ENCODE measurements at places on chromosomes 7 and 10.

GRCh38 chr7:24052572-24053260 is 231.3 kb upstream of the NPY start:
- DNase-seq = no peak

GRCh38 chr10:14008740-14009080 is 322.0 kb downstream of the FRMD4A start:
- no peak for DNase-seq

GRCh38 chr7:41747961-41748360 is 45.1 kb upstream of the INHBA start:
- no peak for DNase-seq

DNA sequence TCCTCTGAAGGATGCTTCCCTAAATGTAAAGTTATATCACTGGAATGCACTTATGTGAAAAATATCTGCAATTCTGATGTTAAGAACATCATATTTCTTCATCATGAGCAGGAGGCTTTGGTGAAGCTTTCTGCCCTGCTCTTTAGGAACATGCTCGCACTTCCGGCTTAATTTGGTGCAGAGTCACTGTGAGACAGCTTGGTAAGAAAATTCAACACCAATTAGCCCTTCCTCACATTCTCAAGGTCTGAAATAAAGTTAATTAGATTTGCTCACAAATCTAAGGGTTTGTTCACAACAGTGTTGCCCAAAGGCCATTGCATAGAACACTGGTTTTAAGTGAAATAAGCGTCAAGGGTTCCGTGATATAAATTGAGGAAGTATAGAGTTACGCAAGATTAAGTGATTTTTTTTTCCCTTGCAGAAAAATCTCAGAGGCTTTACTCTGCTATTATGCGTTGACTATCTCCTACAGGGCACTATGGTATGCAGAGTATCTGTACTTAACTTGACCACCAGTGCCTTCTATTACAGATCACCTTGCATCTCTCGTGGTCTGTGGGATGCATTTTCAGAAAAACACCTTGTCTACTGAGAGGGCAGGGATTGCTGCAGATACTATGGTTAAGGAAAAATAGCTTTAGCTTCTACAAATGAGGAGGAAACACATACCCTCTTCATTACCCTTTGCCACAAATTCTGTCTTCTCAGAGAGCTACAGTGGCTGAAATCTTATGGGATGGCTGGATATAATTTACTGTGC is 953.9 kb downstream of the TYW1 start:
- no peak for DNase-seq

DNA sequence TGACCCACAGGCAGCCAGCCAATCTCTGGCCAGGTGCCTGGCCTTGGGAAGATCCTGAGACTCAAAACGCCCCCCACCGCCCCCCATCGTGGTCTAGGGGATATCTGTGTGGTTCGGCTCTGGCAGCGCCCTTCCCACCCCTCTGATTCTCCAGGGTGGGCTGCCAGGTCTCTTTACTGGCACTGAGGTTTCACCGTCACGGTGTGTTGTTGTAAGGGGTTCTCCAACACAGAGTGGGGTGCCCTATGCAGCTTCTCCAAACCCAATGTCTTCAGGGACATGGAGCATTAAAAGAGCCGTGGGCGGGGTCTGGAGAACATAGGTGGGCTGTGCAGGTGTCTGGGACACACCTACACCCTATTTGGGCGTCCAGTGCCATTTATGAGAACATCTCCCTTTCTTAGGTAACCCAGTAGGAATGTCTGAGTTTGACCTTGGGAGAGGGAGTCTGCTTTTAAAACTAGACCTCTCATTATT is 1.5 kb downstream of the MAFK start:
- no peak for DNase-seq

DNA sequence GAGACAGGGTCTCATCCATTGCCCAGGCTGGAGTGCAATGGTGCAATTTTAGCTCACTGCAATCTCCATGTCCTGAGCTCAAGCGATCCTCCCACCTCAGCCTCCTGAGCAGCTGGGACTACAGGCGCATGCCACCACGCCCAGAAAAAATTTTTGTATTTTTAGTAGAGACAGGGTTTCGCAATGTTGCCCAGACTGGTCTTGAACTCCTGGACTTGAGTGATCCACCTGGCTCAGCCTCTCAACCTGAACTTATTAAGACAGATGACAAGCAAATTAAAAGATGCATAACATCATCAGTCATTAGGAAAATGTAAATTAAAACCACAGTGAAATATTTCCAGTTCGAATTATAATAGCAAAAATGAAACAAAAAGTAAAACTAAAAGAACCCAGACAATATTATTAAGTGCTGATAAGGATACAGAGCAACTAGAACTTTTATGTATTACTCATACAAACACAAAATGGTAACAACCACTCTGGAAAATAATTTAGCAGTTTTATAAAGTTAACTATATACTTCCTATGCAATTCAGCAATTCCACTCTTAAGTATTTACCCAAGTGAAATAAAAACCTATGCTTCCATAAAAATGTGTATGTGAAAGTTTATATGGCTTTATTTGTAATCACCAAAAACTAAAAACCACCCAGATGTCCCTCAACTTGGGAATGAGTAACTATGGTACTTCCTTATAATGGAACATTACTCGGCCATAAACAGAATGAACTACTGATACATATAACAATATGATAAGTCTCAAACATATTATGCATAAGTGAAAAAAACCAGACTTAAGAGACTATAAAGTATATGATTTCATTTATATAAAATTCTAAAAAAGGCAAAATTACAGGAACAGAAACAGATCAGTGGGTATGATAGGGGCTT is 15.3 kb downstream of the ZFAND4 start:
- no peak for DNase-seq

DNA sequence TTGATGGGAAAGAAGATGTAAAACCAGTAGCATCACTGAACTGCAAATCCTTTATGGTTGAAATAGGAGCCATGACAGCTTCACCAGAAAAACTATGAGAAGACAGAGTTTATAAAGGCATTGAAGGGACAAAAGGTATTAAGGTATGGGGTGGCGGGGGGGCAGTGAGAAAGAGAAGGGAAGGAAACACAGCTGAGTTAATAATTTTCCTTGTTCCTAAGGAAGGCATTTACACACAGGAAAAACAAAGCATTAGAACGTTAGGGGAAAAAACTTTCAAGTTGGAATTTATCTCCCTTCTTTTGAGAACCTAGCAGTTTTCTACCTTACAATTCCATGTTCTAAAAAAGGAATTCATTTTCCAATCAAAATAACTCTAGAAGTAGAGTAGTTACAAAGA is 4.4 kb downstream of the LARP4B start:
- no peak for DNase-seq

DNA sequence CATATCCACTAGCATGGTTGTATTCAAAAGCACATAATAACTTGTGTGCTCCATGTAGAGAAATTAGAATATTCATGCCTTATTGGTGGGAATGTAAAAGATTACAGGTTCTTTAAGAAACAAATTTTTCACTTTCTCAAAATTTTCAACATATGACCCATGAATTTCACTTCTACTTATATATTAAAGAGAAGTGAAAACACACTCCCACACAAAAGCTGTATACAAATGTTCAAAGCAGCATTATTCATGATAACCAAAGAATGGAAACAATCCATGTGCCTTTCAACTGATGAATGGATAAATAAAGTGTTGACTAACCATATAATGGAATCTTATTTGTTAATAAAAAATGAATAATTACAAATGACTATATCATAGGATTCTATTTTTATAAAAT is 694.5 kb upstream of the PCDH15 start:
- DNase-seq = no peak

DNA sequence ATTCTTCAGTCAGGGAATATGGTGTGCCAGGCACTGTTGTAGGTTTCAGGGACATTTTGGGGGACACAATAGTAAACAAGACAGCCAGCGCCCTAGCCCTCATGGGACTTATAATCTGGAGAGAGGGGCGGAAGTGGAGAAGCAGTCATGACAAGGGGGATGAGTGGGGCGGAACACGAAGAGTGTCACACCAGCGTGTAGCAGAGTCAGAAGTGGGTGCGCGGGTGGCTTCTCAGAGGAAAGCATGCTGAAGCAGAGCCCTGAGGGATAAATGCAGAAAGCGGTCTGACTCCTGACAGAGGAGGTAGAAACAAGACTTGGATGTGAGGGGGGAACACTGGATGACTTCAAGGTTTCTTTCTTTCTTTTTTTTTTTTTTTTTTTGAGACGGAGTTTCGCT is 160.3 kb upstream of the LYZL2 start:
- no peak for DNase-seq

DNA sequence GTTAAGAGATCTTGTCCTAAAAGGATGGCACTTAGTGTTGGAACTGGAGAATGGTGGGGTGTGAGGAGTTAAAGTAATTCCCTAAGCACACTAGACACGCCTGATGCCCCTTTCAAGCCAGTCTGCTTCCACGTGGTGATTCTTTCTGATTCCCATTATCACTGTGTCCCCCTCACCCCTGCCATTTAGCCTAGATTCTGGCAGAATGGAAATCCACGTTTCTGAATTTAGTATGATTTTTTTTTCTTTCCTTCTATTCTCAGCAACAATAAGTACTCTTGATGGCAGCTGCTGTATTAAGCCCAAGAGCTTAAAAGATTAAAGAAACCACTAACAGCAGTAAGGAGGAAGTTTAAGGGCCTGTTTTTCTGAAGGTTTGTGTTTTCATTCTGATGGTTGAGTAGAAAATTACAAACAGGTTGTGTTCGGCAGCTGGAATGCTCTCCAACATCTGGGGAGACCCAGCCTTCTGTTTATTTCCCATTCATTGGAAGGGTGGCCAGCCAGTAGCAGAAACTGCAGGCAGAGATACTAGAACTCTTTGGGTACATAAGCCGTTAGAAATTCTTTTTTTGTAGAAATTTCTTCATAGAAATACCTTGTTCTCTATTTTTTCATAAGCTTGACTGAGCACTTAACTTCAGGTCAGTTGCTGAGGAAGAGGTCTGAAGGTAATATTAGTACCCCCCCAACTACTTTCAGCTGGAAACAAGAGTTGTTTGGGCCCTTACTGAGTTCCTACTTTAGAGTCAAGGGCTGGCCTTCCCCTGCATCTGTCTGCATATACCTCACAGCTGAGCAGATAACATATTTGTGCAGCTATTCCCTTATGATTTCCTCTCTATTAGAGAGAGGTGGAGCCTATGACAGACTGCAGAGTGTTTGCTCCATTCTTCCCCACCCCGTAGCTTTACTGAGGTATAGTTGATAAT is 355.1 kb downstream of the AUTS2 start:
- DNase-seq = no peak

DNA sequence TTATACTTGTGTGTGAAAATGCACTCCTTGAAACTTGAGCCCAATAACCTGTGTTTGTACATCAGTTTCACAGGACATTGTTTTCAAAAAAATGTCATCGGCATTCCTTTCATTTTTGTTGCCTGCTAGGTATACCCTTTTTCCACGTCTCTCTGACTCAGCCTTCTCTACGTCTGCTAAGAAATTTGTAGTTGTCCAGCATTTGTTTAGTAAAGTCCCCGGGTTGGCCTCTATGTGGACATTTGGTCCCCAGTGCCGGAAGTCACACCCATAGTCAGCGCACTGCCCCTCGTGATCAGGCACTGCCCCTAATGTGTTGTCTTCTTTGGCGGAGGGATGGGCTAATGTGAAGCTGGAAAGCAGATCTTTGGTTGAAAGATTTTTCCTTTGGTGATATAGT is 222.3 kb downstream of the LRMDA start:
- DNase-seq = no peak

GRCh38 chr7:148146346-148146745 is 444.2 kb upstream of the C7orf33 start:
- no peak for DNase-seq

GRCh38 chr7:38424750-38425463 is 151.5 kb upstream of the TARP start:
- DNase-seq = no peak

DNA sequence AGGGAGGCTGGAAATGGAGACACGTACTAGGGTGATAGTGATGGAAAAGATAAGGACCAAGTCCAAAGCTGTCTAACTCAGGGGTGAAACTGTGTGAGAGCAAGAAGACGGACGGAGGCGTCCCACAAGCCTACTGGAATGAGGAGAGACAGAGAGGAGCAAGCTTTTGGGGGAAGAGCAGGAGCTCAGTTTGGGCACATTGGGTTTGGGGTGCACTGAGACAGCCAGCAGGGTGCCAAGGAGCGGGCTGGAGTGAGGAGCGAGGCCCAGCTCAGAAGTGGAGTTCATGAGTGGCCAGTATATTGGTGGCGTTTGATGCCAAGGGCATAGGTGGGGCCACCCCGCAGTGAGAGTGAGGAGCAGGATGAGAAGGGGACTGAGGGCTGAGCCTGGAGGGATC is 22.6 kb downstream of the GHRHR start:
- DNase-seq = no peak

DNA sequence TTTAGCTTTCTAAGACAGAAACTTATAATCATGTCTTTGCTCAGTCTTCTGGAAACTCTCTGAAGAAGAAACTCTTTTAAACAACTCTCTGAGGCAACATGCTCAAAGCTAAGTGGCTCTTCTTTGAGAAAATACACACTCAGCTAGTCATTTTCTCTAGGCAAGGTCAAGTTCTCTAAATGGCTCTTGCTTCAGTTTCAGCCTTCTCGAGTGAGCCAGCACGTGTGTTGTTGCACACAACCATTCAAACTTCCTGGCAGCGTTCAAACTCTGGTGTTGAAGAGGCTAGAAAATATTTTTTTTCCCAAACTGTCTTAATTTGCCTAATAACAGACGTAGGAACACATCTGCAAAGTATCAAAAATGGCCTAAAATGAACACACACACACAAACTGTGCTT is 129.1 kb downstream of the THSD7A start:
- DNase-seq = no peak

GRCh38 chr7:101747053-101747878 is 70.2 kb upstream of the CUX1 start:
- no peak for DNase-seq

DNA sequence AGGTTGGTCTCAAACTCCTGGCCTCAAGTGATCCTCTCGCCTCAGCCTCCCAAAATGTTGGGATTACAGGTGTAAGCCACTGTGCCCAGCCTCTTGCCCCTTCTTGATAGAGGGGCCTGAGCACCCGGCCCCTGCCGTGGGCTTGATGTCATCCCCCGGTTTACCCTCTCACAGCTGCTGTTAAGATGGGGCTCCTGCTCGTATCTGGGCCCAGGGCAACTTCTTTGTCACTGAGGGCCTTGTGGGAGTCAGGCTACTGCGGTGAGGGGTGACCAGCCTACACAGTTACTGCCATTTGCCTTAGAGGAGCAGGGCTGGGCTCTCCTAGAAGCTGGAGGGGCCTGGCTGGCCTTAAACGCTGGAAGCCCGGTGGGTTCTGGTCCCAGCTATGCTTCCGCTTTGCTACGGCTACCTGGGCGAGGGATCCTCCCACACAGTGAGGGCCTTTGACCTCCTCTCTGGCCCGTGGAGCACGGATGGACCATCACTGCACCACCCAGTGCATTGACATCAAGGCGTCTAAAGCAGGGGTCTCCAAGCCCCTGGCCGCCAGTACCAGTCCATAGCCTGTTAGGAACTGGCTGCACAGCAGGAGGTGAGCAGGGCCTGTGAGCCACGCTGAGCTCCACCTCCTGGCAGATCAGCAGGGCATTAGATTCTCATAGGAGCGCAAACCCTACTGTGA is 1.1 kb upstream of the TMEM130 start:
- no peak for DNase-seq

- no peak for DNase-seq
Observed at GRCh38 chr7:147496209-147496608, 1094.4 kb upstream of the C7orf33 start.

Data from right forelimb (tissue), 1 donor.